Activated T-cell treated with anti-CD3 and anti-CD28 coated beads, Interleukin-2, amount 50 U/mL, for 72 hours (primary cell): ENCODE measurements at places on chromosomes 6 and 20. TPM values are rescaled to one million over a fixed set of nuclear protein-coding genes. Genes with fewer than 3 reads are reported as not detected.

- no peak for DNase-seq
Measured at GRCh38 chr20:23253524-23253923, 97.1 kb upstream of the NXT1 start.

DNA sequence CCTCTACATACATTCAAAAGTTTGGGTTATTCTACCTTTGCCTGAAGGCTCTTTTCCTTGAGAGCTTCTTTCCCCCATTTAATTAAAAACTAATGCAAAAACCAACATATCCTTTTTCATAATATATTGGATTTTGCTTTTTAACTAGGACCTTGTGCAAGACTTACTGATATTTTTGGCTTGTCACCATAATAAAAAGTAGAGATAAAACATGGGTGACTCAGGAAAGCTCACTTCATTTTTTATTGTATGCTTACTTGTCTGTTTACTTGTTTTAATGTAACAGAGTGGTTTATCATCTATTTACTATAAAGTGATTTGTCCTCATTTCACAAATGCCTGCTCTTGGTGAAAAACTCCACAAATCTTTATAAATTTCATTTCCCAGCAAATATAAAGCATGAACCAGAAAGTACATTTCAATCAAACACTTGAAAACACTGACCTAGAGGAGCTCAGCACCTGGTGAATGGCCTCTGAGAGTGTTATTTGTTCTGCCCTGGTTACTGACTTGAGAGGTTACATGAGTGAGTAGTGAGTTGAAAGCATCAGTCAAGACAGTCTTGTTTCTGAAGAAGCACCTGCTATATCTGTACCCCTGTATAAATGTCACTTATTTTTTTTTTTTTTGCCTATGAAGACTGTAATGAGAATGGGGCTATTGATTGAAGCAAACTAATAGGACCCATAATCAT lies 20.8 kb downstream of the ADGRG6 start:
- no peak for DNase-seq

- DNase-seq, result no peak
Measured at GRCh38 chr6:103720393-103720792, 1139.3 kb downstream of the HACE1 start.

GNAS-AS1 gene
- 2.3 TPM for total RNA-seq

DNA sequence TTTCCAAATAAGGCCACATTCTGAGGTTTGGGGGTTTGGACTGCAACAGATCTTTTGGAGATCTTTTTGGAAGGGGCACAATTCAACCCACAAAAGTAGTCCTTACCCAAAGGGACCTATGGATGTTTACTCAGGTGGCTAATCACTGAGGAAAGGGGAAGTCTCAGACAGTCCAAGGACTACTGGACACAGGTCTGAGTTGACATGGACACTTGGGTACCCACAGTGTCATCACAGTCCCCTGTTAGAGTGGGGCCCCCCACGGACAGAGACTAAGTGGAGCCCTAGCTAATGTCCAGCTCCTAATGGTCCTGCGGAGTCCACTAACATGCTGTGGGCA lies 101.6 kb downstream of the LY86 start:
- no peak for DNase-seq

PPIL6 gene
- 0.17 TPM for total RNA-seq

GRCh38 chr6:153003366-153003690 lies 819 bp upstream of the MTRF1L start:
- DNase-seq, result no peak

DNA sequence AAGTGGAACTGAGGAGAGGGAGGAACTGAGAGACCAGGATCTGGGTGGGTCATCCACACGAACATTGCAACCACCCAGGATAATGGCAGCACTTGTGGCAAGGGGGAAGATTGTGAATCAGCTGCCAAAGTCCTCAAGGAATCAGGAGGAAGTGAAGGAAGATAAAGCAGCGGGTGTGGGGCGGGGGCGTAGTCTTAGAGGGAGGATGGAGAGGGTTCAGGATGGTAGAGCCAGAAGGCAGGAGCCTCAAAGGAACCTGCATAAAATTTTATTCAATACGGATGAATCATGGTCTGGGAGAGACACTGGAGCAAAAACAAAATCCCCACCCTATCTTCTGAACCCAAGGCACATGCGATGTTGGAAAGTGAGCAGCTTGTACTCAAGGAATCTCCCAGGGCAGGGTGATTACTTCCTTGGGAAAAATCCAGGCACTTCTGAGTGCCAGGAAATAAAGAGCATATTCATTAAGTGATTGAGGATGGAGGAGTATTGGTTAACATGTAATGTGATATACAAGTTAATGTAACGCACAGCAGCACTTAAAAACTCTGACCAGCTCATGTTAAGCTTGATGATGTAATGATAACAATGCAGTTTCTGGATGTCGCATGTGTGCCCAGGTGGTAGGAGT lies 82.0 kb upstream of the B3GAT2 start:
- no peak for DNase-seq

ELMO2 gene
- total RNA-seq, result 90.5 TPM

DNA sequence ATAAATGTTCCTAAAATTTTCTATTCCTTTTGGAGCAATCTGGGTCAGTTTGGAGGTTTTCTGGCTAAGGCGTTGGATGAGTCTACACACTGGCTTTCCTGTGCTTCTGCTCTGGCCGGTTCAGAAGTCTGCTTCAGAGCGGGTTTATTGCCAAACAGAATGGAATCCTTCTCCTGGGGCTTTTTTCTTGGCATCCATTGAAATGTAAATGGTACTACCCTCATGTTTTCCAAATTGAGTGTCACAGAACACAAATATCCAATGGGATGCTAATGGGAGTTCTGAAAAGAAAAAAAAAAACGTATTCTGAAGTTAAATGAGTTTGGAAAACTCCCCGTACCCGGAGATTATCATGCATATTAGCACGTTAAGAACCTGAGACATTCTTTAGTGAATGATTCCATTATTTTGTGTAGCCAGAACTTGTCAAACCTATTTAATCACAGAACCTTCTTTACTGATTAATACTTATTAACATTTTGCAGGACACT lies 930.3 kb downstream of the QKI start:
- DNase-seq, result no peak

- no peak for DNase-seq
Measured at GRCh38 chr6:52840763-52841585, at the start of gene GSTA5. Gene GSTA5, minus strand, starts transcription at chr6:52840813.

DNA sequence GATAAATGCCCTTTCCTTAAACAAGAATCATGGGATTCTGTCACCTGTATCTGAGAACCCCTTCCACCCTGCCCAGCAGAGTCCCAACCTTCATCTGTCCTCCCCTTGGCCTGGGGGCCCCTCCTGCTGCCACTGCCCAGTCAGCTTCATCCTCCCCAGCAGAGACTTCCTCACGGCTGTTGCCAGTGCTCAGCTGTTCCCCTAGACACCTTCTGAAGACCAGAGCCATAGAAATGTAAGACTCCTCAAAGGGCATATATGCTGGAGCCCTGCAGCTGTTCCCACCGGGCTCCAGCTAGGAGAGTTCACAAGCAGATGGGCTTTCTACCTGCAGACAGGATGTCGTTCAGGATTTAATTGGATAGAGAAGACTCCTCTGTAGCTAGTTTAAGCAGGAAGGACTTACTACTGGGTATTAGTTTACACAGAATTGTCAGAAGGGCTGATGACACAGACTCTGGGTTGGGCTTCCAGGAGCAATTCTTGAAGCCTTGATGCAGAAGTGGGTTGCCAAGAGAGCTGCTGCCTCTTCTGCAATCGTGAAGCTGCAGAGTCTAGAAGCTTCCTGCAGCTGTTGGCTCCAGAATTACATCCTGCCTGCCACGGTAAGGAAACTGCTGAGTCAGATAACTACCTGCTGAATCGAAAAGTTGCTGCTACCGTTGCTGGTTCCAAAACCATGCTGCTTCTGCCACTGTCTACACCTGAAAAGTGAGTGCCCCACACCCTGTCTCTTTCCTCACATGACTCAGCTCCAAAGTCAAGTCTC lies 57.1 kb upstream of the MLN start:
- peak; percentile 34 for DNase-seq
